ENCODE measurements at places on chromosomes 16 and 17. TPM values are rescaled to one million over a fixed set of nuclear protein-coding genes. Genes with fewer than 3 reads are reported as not detected.
A peak's percentile ranks its signal among the peaks of the same experiment; 100 is the strongest.

DNA sequence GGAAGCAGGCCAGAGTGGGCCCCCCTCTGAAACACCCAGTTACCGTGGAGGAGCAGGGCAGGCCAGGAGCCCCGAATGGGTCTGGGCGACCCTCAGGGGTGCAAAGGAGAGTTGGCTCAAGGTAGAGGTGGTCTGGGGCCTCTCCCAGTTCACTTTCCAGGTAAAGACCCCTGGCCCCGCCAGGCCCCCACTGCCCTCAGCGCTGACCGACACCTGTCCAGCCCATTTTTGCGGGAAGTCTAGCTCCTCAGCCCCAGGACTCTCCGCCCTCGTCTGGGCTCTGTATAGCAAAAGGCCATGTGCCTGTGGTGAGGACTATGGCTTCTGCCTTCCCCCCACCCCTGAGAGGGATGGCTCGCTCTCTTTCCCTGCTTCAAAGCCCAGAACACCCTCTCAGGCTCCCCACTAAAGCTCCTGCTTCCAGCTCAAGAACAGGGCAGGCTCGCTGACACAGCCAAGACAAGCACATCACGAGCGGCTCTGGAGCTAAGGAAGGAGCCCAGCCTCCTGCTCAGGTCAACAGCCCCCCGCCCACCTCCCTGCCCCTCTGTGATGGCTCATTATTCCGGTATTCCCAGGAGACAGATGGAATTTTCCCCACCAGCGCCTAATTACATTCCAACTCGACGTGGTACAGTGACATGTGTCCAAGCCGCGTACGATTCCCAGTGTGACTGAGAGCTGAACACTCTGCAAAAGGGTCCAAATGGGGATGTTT, 59.4 kb downstream of the RTN4RL1 start:
- DNase-seq, result no peak

DNA sequence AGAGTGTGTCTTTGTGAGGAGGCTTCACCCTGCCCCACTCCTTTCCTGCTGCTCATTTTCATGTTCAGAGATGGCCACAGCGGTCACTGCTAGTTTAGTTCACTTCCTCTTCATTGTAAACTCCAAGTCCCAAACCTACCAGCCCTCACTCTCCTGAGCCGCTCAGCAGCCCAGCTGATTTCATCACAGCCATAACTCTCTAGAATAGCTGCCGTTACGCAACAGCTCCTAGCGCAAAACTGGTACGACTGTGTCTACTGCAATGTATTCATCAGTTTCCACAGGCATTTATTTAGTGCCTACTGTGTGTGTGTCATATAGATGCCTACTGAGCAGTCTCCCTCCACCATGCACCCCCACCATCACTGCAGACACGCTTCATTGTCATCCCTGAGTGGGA, 233.5 kb upstream of the RPL38 start:
- DNase-seq, result no peak

DNA sequence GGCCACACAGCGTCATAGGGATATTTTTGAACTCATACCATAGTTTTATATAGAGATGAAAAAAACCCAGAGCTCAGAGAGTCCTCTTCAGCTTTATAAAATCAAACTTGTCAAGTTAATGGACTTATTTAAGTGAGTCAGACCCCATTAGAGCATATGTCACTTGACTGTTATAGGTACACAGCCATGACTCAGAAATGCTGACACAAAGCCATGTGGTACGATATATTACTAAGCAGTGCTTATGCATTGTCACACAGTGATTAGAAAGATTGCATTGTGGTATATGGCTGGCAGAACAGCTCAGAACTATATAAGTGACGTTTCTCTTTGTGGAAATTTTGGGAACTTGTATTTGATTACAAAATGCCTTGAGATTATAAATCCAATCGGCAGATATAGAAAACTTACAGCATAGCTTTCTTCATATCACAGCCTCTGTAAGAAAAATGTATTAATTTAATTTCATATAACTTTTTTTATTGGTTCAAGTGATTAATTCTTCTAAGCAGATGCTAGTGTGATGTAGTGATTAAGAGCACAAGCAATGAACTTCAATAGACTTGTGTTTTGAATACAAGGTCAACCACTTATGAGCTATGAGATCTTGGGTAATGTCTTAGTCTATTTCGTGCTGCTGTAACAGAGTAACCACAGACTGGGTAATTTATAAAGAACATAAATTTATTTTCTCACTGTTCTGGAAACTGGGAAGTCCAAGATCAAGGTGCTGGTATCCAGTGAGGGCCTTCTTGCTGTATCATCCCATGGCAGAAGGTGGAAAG, 25.8 kb upstream of the GINS3 start:
- peak; percentile 65 for DNase-seq

DNA sequence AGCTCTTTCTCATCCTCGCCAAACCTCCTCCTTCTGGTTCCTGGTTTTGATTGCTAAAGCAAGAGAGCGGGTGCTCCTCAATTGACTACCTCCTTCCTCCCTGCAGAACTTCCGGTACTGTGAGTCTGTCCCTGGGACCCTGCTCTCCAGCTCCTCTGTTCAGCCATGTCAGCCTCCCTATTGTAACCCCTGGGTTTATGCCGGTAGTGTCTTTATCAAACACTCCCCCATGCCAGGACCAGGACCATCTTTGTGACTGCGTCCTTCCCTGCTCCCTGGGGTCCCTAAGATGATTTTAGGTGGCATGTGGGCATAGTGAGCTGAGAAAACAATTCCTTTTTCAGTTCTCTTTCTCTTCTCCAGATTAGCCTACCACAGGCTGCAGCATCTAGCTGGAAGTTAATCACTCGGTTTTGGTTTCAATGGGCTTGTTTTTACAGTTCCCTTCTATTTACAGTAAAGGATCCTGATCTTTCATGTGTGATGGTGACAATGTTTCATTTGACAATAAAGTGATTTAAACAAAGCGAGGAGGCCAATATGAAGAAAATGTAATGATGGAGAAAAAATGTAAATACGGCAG, 27.7 kb upstream of the IL21R start:
- DNase-seq, result no peak

- peak; percentile 34 for DNase-seq
Observed at GRCh38 chr17:63475491-63476412, 1.1 kb upstream of the ACE start.

- DNase-seq, result peak; percentile 88
Observed at GRCh38 chr17:50266384-50267073, 7.7 kb upstream of the TMEM92 start.

DNA sequence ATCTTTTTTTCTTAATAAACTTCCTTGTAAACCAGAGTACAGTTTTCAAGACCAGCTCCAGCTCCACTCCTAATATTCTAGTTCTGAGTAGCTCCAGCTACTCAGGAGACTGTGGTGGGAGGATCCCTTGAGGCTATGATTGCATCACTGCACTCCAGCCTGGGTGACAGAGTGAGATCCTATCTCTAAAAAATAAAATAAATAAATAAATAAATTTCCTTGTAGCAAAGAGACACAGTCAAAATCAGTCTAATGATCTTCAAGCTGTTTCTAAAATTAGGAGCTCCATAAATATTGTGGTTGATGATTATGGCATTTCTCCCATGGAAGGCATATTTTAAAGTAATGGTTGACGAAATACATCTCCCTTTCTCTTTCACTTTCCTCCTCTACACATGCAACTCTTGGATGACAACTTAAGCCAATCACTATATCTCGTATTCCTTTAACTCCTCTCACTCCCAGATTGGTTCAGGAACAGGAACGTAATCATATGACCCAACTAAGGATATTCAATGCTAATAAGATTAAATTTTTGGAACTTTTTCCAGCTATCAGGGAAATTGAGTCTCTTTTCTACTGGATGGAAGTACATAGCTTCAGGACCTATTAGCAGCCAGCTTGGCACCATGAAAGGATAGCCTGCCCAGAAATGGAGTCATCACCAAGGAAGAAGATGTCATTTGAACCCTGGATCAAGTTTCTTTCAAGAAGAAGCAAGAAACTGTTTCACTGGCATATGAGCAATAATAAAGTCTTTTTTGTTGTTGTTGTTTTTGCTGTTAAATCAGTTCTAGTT, 42.1 kb upstream of the TAOK1 start:
- no peak for DNase-seq

- DNase-seq, result peak; percentile 88
Observed at GRCh38 chr17:31067691-31068184, 27.0 kb upstream of the NF1 start.

- DNase-seq, result no peak
Observed at GRCh38 chr16:71761097-71761496, 36.6 kb upstream of the PHLPP2 start.

DNA sequence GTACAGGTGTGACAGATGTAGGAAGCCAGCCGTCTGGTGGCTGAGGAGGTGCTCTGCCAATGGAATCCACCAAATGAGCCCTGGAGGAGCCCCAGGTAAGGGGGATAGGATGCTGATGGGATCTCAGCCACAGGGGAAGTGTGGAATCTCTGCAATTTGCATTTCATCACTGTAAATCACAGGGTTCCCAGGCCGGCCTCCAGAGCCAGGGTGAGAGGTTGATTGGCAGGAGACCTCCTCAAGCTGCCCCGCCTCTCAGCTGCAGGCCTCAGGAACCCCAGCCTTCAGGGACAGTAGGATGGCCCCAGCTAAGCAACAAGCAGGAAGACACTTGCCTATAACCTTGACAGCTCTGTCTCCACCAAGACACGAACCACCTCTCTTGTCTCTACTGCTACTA, 39.4 kb downstream of the RTN4RL1 start:
- no peak for DNase-seq

DNA sequence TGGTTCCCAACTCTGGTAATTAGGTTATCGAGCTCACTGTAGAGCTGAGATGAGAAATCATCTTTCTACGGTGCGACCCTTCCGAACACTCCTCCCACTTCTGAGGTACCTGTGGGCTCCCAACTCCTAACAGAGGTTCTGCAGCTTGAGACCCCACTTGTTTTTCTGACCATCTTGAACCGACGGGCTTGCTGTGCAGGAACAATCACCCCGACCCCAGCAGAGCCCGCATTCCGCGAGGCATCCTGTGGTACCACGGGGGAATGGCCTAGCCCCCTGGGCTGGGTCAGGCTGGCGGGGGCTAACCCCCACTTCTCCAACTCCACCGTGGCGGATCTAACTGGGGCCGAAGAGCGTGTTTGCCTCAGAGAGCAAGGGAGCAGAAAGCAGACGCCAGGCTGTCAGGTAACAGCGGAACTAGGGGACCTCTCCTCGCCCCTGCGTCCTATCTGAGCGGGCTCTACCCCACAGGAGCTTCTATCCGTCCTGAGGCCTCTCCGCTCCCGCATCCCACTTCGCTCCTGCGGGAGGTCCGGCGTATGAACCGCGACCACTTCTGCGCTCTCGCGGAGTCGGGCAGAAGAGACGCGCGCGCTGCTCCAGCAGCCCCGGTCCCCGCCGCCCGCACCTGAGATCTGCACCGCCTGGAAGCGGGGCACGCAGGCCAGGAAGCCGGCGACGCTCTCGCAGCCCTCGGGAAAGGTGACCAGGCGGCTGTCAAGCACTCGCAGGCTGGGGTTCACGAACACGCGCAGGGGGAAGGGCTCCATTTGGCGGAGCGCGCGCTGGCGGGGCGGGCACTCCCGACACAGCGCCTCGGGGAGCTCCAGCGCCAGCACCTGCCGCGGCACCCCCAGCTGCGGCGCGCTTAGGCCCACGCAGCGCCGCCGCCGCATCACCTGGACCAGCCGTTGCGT, 761 bp downstream of the PDF start:
- no peak for DNase-seq

- DNase-seq, result peak; percentile 100
Observed at GRCh38 chr17:35433075-35433894, 985 bp upstream of the SLFN12 start.

ABCC3 gene
- total RNA-seq, result 2.2 TPM

LLGL2 gene
- 0.54 TPM for total RNA-seq

CFAP97D1 gene
- not detected for total RNA-seq

PRSS53 gene
- 0.72 TPM for total RNA-seq

TEFM gene
- 13.8 TPM for total RNA-seq

TP53TG3 gene
- not detected for total RNA-seq

CD7 gene
- not detected for total RNA-seq
